HepG2 (cell line): ENCODE measurements at places on chromosomes 3 and 15.

GRCh38 chr15:83516935-83517334 is 69.8 kb downstream of the SH3GL3 start:
- no peak for DNase-seq

GRCh38 chr3:35641920-35642527 is 2.7 kb downstream of the ARPP21 start:
- DNase-seq = no peak

DNA sequence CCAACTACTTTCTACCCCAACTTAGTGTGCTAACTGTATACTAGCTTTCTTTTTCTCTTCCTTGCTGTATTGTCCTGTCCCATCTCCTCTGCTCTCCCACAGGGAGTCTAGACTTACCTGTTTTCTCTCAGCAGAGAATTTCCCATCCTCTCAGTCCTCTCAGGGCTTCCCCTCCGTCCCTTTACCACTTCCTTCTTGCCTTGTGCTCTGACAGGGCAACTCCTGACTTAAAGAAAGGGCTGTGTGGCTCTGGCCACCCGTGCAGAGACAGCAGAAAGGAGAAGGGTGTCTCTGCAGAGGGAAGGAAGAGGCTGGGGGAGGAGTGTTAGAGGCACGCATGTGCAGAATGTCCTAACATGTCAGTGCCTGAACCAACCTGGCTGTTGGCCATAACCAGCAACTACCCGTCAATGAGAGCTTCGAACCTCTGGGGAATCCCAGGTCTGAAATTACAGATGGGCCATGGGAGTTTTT is at the start of gene GCSAM:
Gene GCSAM, minus strand, starts transcription at position 274 of the 474 bp plus-strand sequence. Its CDS starts 128 bp downstream, at position 146.
- DNase-seq = no peak

DNA sequence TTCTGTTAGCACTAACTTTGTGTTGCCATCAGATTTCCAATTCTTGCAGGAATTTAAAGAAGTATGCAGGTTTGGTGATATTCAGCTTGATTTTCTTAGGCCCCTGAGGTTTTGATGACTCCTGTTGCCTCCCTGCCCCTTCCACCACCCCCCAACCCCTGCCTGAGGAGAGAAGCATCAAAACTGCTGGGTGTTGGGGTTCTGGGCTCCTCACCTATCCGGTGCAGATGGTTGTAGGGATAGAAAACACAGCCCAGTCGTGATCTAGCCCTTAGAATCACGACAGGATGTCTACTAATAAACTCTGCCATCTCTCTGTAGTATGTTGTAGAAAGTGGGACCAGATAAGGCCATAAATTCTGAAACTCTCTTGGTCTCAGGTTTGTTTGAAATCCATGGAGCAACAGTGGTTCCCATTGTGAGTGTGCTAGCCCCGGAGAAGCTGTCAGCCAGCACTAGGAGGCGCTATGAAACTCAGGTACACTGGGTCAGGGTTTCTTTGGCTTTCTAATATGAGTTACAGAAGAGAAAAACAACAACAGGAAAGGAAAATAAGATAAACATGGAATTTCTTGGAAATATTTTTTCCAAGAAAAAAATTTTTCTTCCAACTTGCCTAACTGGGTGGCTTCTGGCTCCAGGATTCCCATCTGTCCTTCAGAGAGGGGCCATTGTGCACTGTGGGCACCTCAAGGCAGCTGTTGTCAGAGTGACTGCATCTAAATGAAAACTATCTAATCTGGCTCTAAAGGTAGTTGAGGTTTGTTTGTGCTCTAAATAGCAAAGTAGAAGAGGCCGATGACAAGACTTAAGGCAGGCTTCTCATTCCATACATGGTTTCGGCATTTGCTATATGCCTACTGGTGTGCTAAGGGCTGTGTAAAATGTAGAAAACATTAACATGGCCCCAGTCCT is 8.7 kb downstream of the SRP14 start:
- DNase-seq = peak; percentile 50

GRCh38 chr15:89848970-89849292 is 34.3 kb upstream of the ANPEP start:
- no peak for DNase-seq

- DNase-seq = no peak
Observed at GRCh38 chr3:52387481-52387880, 57.4 kb downstream of the SEMA3G start.

DNA sequence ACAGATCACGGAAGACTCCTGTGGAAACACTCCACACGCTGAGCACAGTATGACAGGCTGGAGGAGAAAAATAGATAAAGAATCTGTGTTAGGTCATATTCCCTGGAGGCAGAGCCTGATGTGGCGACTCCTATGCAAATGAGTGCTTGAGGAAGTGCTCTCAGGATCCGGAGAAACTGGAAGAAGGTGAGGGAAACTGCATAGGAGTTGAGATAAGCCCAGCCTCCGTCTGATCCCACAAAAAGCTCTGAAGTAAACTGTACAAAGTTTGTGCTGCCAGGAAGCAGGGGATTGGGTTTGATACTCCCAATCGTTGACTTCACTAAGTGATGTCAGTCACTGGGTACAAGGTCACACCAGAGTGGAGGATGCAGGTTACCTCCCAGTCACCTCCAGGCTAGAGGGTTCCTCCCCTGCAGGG is 33.4 kb downstream of the OSBPL10 start:
- no peak for DNase-seq

DNA sequence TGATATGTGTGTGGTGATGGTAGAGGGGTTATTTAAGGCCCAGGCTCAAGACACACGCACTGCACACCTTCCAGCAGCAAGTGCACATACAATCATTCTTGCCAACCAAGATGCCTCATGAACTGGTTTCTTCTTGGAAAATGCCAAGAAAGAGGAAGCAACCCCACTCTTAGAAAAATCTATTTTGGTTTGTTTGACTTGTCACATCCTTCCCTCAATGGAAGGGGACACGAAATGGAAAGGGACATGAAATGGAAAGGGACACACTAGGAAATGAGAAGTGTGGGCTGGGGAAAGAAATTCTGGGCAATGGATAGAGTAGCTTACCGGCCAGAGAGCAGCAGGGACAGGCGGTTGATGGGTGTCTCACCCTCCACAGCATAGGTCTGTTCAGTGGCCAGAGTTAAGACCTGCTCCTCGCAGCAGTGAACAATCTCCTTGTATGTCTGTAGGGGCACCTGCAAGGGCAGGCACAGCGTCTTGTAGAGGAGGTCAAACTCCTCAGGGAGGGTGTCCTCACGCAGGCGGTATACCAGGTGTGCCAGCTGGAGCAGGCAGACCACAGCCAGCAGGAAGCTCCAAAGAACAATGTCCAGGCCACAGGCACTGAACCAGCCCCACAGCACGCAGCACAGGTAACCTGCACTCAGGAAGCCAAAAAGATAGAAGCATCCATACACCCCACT is 640 bp downstream of the POPDC2 start:
- DNase-seq = no peak

- no peak for DNase-seq
Observed at GRCh38 chr3:188860147-188860546, 311.6 kb upstream of the TPRG1 start.

- no peak for DNase-seq
Observed at GRCh38 chr3:182139627-182140357, 428.1 kb downstream of the SOX2 start.

DNA sequence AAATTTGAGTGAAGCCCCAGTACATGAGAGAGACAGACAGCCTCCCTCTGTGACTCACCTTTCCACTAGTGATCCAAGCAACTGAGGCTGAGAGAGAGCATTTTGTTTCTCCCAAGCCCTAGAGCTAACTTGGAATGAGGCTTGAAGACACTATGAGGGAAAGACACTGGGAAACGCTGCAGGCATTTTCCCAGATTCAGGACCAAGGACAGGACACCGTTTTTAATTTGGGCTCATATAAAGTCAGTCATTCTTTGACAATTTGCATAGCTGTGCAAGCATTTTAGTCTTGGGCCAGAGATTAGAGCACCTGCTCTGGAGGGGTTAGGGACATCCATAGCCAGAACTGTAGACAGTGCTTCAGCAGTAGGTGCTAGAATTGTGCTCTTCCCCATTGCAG is 249.0 kb downstream of the AGBL1 start:
- no peak for DNase-seq

DNA sequence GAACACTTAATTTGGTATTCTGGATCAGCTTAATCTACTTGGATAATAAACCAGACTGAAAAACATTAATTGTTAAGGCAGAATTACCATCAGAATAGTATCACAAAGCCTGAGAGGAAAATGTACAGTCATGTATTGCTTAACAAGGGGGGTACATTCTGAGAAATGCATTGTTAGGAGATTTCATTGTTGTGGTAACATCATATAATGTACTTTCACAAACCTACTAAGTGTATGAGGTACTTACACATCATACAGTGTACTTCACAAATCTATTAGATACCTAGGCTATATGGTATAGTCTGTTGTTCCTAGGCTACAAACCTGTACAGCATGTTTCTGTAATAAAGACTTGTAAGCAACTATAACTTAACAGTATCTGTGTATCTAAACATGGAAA is 68.2 kb downstream of the NBEAL2 start:
- DNase-seq = no peak

- no peak for DNase-seq
Observed at GRCh38 chr3:129032716-129033115, 27.9 kb upstream of the GP9 start.
